Naive thymus-derived CD4-positive, alpha-beta T cell (primary cell): ENCODE measurements at places on chromosomes 6 and 20.
A peak's percentile ranks its signal among the peaks of the same experiment; 100 is the strongest.

DNA sequence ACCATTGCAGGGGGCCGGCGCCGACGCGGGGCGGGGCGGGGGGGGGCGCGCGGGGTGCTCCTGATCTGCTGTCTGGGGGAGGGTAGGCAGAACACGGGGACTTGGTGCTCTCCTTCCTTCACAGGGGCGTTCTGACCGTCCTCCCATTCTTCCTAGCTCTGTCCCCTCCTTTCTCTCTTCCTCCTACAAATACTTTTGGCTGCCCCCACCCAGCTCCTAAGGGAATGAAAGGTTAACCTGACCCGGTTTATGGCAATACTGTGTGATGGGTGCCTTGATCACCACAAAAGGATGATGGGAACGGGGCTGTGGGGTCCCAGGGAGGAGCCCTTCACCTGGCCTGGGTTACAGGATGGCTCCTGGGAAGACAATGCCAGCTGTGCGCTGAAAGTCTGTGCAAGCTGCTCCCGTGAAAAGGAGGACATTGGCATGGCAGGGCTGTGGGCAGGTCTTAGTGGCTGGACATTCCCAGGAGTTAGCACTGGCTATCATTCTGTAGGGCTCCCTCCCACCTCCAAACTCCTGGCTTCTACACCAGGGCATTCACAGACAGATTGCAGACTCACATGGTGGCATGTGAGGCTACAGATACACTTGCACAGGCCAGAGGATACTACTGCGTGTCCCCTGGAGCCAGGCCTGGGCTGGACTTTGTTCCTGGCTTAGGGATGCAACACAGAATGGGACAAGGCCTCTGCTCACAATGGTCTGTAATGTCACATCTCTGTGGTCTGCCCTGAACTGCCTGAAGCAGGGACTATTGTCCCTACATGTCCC is 1.9 kb upstream of the TPD52L2 start:
- no peak for DNase-seq

GRCh38 chr6:43339168-43339567 is 30.3 kb downstream of the ZNF318 start:
- DNase-seq, result no peak

- DNase-seq, result no peak
Measured at GRCh38 chr6:159879856-159880255, 10.9 kb upstream of the MAS1 start.

GRCh38 chr6:166786704-166787293 is 159.7 kb upstream of the RPS6KA2 start:
- DNase-seq, result peak; percentile 59

DNA sequence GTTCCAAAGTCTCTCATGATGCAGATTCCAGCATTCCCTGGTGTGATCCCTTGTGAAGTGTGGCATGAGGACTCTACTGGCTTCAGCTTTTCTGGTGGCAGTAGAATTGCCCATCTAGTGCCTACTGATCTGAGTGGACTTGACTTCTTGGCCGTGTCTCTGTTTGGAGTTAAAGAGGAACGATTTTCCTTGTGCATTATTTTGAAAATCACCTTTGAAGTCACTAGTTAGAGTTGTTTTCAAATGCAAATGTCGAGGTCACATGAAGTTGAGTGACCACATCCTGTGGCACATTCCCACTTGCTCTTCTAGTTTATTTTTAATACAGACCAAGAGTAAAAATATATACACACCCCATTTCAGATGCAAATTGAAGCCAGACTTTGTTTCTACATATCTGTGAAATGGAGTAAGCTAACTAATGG is 270.7 kb upstream of the TAB2 start:
- no peak for DNase-seq

DNA sequence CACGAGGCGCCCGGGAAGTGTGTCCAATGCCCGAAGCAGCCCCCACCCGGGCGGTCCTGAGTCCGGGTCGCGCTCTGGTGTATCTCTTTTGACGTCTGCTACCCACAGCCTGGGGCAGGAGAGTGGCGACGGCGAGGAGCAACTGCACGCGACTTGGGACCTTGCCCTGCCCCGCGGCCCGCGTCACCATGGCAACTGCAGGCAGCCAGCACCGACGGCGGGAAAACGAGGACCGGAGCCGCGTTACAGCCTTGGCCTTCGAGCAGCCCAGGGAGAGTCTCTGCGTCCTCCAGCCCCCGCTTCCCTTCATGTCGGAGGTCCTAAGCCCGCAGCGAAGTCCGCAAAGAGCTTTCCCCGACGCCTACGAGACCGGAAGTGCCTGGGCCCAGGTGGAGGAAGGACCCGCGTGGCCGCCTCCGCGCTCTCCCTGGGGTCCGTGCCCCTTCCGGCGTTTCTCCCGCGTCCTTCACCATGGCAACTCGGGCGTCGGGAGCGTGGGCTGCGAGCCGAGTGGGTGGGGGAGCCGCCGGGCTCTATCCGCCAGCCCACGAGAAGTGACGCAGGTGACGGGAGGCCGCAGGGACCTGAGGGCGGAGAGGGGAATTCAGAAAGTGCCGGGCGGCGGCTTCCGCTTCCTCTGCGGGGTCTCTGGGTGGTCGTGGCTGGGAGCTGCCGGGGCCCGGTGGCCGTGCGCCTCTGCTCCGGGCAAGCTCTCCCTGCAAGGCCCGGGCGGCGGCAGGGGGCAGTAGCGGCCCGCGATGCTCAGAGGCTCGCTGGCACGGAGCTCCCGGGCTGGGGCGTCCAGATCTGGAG is 88.6 kb upstream of the TGM3 start:
- peak; percentile 17 for DNase-seq

DNA sequence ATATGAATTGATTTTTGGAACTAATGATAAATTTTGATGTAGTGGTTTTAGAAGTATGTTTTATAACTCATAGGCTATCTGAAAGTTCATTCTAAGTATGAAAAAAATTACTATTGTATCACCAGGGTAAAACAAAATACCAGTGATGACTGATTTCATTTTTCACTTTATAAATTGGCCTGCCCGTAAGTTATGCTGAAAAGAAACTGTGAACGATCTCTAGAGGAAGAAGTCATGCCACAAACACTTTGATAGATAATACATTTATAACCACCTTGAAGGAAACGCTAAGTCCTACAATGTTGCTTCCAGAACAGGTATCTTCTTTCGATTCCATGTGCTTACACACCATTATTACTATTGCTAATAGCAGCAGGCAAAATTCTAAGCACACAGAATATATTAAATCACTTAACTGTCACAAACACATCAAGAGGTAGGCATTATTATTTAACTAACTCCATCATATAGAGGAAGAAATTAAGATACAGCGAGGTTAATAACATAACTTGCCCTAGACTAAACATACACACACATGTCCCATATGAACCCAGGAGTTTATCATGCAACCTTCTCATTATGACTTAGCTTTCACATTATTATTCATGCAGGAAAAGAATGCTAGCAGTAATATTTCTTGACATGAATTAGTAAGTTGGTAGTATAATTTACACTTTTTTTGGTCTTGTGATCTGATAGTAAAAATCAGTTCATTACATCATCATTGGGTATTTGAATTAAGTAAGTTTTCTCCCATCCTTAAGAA is 44.7 kb downstream of the RGS17 start:
- no peak for DNase-seq

DNA sequence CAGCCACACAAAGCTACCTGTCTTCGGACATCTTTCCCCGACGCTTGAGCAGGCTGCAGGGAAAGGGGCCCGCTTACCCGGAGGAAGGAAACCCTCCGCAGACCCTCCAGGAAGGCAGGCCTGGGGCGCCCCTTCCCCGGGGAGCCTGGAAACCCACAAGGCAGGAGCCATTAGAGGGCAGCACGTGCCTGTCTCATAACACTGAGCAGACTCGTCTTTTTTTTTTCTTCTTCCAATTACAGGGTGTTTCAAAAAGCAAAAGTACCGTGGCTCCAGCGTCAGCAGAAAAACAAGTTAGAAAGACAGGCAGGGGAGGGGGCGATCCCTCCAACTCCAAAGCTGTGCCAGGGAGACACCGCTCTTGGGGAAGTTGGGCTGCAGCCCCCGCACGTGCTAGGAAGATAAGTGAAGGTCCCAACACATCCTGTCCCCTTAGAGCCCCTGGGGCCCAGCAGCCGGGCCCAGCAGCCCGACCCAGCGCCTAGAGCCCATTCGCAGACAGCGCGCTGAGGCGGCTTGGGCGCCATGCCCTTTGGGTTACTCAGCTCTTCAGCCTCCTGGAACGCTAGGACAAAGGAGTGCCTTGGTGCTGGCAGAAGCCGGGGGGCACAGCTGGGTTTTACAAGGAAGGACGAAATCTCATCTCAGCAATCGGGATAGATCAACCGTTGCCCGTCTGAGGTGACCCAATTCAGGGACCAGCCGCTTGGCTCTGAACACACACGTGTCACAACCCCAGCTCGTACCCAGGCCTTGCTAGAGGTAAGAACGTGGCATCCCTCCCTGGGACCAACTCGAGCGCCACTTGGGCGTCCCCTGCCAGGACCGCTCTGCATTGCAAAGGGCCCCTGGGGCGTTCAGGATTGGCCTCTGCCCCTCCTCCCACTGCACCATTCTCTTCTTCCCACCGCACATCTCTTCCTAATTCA is 136.3 kb downstream of the LY86 start:
- peak; percentile 33 for DNase-seq

DNA sequence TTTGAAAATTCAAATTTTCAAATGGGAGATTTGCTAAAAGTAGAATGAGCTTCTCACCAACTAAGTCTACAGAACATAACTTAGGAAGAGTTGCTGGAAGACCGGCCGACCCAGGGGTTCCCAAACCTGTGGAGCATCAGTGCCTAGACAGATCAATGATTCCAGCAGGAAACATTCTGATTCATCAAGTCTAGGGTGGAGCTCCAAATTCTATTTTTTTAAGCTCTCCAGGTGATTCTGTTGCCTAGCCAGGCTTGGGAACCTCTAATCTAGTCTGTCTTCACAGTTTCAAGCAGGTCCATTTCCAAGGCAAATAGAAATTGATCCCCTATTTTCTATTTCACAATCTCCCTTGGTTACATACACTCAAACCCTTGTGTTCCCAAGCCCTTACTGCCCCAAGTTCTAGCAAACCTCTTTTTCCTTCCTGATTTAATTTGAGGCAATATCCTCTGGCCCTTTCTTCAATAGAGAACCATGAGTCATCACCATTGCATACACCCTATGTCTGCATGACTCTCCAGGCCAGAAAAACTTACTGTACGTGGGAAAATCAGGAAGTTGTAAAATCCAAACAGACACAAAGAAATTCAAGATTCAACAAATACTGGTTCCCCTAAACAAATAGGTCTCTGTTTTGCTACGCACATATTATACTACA is 8.9 kb downstream of the ATXN1 start:
- no peak for DNase-seq

DNA sequence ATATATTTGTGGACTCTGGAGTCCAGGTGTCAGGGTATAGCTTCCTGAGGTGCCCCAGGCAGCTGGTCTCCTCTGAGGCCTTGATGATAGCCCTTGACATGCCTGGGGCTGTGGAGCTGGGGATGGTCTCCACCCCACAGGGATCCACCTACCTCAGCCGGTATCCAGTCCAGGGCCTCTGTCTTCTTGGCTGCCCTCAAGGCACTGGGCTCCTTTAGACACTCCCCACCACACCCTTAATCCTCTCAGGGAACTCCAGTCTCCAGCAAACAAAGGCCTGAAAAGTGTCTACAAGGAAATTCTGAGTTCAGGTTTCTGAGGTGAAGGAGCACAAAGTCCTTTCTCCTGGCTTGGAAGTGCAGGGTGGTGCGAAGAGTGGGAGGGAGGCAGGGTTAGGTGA is 44.6 kb upstream of the DDR1 start:
- no peak for DNase-seq

- no peak for DNase-seq
Measured at GRCh38 chr6:6556738-6557503, 31.6 kb upstream of the LY86 start.

- no peak for DNase-seq
Measured at GRCh38 chr20:43658723-43659419, 8.0 kb upstream of the MYBL2 start.

GRCh38 chr20:38685853-38686473 is 38.3 kb upstream of the SLC32A1 start:
- no peak for DNase-seq

DNA sequence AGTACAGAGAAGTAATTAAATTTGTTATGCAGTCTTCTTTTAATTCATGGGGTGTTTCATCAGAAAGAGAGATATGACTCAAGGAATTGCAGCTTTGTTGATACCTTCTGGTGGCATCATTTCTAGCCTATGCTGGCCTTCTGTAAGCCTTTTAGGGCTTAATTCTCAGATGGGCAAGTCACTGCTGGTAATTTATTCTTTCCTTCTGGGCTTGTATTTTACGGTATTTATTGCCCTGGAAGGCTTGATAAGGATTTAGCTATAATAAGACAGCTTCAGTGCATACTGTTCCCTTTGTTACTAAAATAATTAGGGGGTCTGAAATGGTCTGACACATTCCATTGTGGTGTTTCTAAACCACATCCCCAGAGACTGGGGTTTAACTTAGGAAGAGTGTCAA is 57.9 kb upstream of the EMILIN3 start:
- no peak for DNase-seq

DNA sequence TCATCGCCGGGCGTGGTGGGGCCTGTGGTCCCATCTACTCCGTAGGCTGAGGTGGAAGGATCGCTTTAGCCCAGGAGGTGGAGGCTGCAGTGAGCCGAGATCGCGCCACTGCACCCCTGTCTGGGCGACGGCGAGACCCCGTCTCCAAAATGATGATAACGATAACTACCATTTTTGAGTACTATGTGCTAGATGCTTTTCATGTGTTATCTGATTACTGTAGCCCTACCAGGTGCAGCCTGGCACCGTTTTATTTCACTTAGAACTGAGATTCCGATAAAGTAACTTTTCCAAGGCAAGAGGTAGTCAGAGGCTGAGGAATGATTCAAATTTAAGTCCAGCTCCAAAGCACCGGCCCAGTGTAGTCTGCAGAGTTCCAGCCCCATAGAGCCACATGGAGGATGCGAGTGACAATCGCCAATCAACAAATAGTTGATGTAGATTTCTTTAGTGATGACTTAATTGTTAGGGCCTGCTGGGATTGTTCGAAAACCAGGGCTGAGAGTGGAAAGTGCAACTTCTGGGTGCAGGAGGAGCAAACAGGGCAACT is 727 bp downstream of the ERMARD start:
- no peak for DNase-seq

GRCh38 chr6:98530732-98531131 is 303.6 kb upstream of the POU3F2 start:
- DNase-seq, result no peak

- no peak for DNase-seq
Measured at GRCh38 chr20:33561692-33562601, 72.1 kb downstream of the CBFA2T2 start.

- no peak for DNase-seq
Measured at GRCh38 chr6:163893609-163894189, 479.2 kb downstream of the QKI start.

- no peak for DNase-seq
Measured at GRCh38 chr6:46220352-46221221, 49.8 kb upstream of the ENPP5 start.

- no peak for DNase-seq
Measured at GRCh38 chr6:158068893-158069799, 87.5 kb downstream of the SYNJ2 start.

DNA sequence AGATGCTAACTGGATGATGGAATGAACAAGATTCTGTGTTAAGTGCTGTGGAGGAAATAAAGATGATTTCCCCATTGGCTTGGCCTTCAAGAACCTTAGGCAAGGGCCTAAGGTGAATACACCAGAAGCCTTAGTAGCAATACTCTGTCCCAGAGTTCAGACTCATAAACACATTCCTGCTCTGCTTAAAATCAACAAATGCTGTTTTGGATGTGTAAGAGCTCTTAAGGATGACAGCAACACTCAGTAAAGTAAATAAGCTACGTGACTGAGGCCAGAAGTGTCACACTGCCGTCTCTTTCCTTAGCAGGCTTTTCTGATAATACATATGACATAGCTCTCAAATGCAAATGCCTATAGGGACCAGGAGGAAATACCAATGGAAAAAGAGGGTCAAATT is 90.6 kb downstream of the EYA2 start:
- no peak for DNase-seq
